ENCODE measurements at places on chromosomes 3 and 15.

GRCh38 chr15:33724321-33725036 is 243.8 kb upstream of the CHRM5 start:
- DNase-seq = no peak

DNA sequence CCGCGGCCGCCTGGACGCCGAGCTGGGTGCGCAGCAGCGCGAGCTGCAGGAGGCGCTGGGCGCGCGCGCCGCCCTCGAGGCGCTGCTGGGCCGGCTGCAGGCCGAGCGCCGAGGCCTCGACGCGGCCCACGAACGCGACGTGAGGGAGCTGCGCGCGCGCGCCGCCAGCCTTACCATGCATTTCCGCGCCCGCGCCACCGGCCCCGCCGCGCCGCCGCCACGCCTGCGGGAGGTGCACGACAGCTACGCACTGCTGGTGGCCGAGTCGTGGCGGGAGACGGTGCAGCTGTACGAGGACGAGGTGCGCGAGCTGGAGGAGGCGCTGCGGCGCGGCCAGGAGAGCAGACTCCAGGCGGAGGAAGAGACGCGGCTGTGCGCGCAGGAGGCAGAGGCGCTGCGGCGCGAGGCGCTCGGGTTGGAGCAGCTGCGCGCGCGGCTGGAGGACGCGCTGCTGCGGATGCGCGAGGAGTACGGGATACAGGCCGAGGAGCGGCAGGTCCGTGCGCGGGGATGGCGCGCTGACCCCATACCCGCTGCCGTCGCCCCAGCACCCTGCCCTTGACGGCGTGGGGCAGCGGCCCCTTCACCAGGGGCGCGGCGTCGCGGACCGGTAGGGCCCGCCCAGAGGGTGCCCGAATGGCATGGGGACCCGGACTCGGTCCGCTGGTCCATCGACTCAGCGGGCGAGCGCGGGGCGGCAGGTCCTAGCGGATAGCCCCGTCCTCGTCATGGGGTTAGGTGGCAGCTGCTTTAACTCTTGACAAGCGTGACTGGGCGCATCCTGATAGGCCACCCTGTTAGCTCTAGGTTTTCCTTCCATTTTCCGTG is 848 bp downstream of the SYNM start:
- DNase-seq = no peak

- peak; percentile 43 for DNase-seq
These were observed 18.3 kb upstream of the NTRK3 start for GRCh38 chr15:88274553-88275460.

DNA sequence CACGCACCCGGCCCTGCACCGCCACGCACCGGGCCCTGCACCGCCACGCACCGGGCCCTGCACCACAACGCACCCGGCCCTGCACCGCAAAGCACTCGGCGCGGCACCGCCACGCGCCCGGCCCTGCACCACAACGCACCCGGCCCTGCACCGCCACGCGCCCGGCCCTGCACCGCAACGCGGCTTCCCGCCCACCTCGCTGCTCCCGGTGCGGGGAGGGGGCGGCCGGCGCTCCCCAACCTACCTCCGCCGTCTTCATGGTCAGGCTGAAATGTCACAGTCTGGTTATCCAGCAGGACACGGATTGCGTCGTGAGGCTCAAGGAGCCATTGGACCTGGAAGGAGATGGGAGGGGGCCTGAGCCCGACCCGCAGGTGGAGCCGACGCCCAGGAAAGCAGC is 41.8 kb downstream of the MUC20 start:
- DNase-seq = no peak

DNA sequence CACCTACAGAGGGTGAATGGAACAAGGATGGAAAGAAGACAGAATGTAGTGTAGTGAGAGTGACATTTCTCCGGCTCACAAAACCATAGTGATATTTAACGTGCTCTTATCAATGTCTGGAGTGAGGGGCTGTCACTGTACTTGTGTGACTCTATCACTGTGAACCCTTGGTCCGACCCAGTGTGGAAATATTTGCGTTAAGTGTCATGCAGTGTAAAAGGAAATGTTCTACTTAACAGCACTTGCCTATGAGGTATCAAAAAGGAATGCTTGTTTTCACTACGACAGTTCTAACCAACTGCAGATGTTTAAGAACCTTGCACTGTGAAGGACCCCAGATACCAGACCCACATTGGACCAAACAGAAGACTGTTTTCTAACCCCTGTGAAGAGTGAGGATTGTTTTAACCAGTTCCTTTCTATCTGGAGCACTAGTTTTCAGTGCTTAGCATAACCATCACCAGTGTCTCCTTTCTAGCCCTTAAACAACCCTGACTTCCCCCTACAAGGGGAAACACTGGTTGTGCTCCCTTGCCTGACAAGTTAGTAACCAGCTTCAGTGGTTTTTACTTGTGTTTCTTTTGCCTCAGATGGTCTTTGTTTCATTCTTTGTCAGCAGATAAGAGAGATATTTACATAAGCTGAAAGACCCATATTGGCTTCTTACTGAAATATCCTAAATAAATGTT is 144.7 kb upstream of the ABHD17C start:
- no peak for DNase-seq

All from stimulated activated CD4-positive, alpha-beta T cell treated with anti-CD3 and anti-CD28 coated beads, Interleukin-1b, Interleukin-23, amount 100 ng/mL, for 1 hour (primary cell).